ENCODE measurements at places on chromosomes 12 and 14. TPM values are rescaled to one million over a fixed set of nuclear protein-coding genes. Genes with fewer than 3 reads are reported as not detected.

Gene NOVA1
- not detected for total RNA-seq

Gene KRT71
- not detected for total RNA-seq

Gene RNU4-1
- 2,200 TPM for total RNA-seq

Gene PSMD9
- 67.5 TPM for total RNA-seq

Gene NANOG
- not detected for total RNA-seq

Gene CCDC197
- not detected for total RNA-seq

Gene ADCY6
- total RNA-seq = 0.03 TPM

Gene PPP1CC
- 178 TPM for total RNA-seq

Gene AMN
- 0.78 TPM for total RNA-seq

All from activated naive CD4-positive, alpha-beta T cell treated with anti-CD3 and anti-CD28 coated beads, Interleukin-2, amount 10 ng/mL, durations not matched to agents 5 hours and 36 hours (primary cell).